ENCODE measurements at places on chromosomes 7 and 10.

DNA sequence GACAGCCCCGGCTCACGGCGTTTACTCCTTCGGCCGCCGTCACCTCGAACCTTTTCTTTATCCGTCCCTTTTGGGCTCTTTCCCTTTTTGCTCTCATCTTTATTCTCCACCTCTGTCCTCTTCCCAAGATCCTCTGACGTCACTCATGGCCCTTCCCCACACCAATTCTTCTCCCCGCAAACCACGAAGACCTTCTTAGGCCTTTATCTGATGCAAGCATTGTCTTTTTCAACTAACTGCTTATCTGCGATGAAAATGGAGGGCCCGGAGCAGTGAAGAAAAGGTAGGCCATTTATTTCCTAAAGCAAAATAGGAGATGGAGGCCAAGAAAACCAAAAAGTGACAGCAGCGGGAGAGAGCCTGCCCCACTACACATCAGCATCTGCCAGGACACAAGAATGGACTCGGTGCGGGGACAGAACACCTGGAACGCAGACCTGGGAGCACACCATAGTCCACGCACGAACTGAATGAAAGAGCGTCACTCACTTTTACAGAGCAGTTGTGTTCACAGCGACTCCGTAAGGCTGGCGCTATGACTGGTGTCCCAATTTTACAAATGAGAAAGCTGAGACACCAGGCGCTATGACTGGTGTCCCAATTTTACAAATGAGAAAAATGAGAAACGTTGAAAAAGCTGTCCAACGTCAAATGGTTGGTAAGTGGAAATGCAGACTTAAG is 45.3 kb downstream of the ZNF777 start:
- DNase-seq: no peak

GRCh38 chr10:105837951-105838350 is 1196.9 kb downstream of the SORCS3 start:
- no peak for DNase-seq

- peak; percentile 20 for DNase-seq
These were observed 32.2 kb upstream of the MCU start for GRCh38 chr10:72659694-72660093.

GRCh38 chr7:48718731-48719378 is 205.5 kb upstream of the CDC14C start:
- no peak for DNase-seq

- DNase-seq: no peak
These were observed 112.5 kb downstream of the MACC1 start for GRCh38 chr7:20104696-20105095.

DNA sequence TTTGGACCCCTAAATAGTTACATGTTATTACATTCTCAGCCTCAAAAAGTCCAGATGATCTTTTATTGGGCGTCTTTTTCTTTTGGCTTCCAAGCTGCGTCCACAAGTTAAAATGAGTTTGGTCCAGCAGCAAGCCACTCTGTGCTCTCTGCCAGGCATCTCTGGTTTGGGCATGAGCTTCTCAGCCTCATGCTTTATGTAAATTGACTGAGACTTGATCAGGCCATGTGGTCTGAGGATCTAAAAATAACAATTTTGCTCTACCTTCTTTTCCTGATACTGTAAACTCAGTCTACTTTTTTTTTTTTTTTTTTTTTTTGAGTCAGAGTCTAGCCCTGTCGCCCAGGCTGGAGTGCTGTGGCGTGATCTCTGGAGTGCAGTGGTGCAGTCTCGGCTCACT is 15.6 kb downstream of the GAD2 start:
- DNase-seq: no peak

- no peak for DNase-seq
These were observed 464.5 kb downstream of the GRID1 start for GRCh38 chr10:85902051-85902450.

GRCh38 chr7:139886899-139887298 is 57.8 kb downstream of the TBXAS1 start:
- no peak for DNase-seq

- no peak for DNase-seq
These were observed 780.1 kb downstream of the PHTF2 start for GRCh38 chr7:78578686-78579085.

- DNase-seq: no peak
These were observed 7.3 kb downstream of the WDFY4 start for GRCh38 chr10:48691812-48692528.

DNA sequence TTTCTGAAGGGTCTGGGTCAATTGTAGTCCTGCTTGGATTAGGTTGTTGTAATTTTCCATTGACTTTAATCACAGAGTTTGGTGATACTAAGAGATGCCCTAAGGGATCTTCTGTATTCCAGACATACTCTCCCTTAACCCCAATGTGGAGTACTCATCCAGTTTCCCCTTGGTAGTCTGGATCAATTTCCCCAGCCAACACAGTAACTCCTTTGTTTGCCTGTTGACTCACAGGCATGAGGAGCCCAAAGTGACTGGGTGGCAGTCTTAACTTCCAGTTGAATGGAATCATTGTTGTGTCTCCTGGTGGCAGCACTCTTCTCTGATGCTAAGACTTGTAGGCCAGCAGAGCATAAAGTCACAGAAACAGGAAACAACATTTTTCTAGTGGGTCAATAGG is 41.5 kb upstream of the PIK3CG start:
- no peak for DNase-seq

DNA sequence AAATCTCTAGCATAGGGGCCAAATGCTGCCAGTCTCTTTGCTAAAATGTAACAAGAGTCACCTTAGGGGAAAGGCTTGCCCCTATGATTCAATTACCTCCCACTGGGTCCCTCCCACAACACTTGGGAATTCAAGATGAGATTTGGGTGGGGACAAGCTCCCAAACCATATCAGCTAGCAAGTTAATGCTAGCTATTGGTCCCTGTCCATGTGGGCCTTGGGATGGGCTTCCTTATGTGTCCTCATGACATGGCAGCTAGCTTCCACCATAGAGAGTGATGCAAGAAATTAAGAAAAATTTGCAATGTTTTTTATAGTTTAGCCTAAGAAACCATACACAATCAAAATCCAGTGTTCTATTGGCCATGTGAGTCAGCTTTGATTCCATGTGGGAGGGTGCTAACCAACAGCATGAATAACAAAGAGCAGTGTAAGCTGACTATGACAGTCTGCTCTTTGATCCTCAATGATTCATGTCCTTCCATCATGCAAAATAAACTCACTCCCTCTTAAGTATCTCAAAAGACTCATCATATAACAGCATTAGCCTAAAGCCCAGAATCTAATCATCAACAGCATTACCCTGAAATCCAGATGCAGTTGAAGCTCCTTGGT is 21.7 kb upstream of the ZNF365 start:
- DNase-seq: no peak

Measured in NCI-H226 (cell line).